Glomerular endothelial cell (primary cell): ENCODE measurements at places on chromosomes 3 and 15. TPM values are rescaled to one million over a fixed set of nuclear protein-coding genes. Genes with fewer than 3 reads are reported as not detected.

SLC22A14 gene
- total RNA-seq = 0.18 TPM in 1 of 2 replicates, not detected in the other

RASGRP1 gene
- 0.10 and 0.12 TPM in 2 replicates for total RNA-seq

SLCO2A1 gene
- total RNA-seq = 1.6 and 2.2 TPM in 2 replicates

SENP5 gene
- total RNA-seq = 30.8 and 31.1 TPM in 2 replicates

MKRN2 gene
- 35.6 and 38.7 TPM in 2 replicates for total RNA-seq

SPINK8 gene
- total RNA-seq = not detected in 2 replicates

TMEM158 gene
- 13.8 and 16.5 TPM in 2 replicates for total RNA-seq

PRR20G gene
- not detected in 2 replicates for total RNA-seq

AADACL2 gene
- total RNA-seq = not detected in 2 replicates

NANOGP8 gene
- total RNA-seq = not detected in 2 replicates

CAMK2N2 gene
- 0.58 TPM in 1 of 2 replicates, not detected in the other for total RNA-seq

GP5 gene
- 0.29 TPM in 1 of 2 replicates, not detected in the other for total RNA-seq

TSPAN3 gene
- total RNA-seq = 287 and 425 TPM in 2 replicates

CORO2B gene
- total RNA-seq = 7.8 and 10.9 TPM in 2 replicates

FRMD5 gene
- 3.2 and 5.1 TPM in 2 replicates for total RNA-seq

PIAS1 gene
- 10.6 and 24.5 TPM in 2 replicates for total RNA-seq

ITPR1 gene
- total RNA-seq = 12.5 and 16.7 TPM in 2 replicates

CCR9 gene
- total RNA-seq = not detected in 2 replicates

ARHGAP31 gene
- 53.9 and 73.3 TPM in 2 replicates for total RNA-seq

CCR3 gene
- total RNA-seq = not detected in 2 replicates
